ENCODE measurements at places on chromosomes 16 and 17.

DNA sequence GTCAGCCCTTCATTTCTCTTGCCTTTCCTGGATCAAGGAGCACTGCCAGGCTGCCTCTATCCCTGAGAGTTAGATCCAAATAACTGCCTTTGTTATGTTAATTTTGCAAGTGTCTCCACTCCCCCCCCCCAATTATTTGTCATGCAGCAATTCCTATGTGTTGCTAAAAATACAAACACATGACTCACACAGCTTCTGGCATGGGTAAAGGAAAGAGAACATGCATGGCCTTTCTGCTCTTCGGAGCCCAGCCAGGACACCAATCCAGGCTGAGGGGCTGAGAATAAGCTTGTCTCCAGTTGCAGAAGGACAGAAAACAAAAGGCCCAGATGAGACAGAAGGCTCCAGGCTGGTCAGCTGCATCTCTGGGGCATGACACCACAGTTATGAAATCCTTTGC, 148.0 kb upstream of the TNRC6C start:
- no peak for DNase-seq

DNA sequence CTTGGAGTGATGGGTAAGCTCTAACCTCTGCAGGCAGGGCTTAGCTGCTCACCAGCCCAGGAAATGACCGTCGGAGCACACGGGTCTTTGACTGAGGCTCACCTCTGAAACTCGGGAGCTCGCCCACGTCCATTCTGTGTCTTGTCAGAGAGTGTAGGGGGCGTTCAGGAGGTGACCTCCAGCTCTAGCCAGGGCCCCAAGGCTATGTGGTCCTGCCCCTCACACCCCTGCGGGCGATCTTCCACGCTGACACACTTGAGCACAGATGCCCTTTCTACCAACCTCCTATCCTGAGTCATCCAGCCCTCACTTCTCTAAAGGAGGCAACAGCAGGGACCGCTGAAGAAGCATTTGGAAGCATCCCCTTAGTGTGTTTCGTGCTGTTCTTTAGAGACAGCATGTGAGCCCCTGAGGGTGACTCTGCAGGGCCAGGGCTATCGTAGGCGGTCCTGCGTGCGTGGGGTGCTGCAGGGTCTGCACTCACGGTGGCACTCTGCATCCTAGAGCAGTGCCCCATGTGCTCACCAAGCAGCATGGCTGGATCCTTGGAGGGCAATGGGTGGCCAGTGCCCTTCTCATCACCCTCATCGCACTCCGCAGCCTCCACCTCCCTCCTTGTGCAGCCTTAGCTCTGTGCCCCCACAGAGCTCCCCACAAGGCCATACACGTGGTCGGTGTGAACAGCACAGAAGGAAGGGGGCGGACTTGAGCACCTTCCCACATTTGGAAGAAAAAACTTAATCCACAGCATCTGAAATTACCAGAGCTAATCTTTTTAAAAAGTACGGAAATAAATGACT, 33.8 kb downstream of the SLC47A1 start:
- no peak for DNase-seq

DNA sequence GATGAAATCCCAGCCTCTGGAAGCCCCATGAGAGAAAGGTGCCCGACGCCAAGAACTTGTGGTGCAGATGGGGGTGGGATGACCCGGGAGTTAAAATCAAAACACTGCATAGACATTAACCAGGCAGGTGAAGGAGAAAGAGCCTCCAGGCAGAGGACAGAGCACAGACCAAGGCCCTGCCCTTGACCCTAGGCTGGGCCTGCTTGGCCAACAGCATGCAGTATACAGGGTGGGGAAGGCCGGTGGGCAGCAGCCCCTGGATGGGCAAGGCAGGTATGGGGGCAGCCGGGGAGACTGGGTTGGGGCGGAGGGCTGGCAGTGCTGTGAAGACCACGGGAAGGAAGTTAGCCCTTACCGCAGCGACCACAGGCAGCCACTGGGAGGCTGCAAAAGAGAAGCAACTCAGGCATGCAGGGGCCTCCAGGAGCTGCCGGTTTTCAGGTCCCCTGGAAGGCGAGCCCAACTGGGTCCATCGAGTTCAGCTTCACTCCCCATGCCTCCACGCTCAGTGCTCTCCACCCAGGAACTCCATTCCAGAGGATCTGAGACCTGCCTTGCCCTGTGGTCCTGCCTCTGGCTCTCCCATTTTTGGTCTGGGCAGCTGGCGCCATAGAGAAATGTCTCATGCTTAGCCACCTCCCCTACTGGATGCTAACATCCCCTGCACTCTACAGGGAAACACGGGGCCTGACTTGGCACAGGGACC, 81.2 kb downstream of the C16orf95 start:
- DNase-seq: no peak

- DNase-seq: peak; percentile 92
Observed at GRCh38 chr16:70289229-70290094, at the start of gene AARS1. AARS1 (minus strand) TSS chr16:70289506; CDS start chr16:70282763, 6,743 bp downstream.

- no peak for DNase-seq
Observed at GRCh38 chr16:56630134-56630533, 2.3 kb upstream of the MT1M start.

DNA sequence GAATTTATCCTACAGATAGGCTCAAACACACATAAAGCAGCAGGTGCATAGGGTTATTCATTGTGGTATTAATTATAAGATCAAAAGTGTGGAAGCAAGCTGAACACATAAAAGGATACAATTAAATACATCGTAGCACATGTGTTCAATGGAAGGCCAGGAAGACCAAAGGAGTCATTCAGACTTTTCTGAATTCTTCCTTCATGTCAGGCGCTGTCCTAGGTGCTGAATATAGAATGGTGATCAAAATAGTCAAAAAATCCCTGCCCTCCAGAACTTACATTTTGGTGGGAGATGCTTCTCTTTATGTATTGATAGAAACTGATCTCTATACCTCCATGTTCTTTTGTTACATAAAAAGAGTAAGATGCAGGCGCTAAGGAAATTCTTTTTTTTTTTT, 439.0 kb upstream of the ASIC2 start:
- no peak for DNase-seq

GRCh38 chr17:68289473-68289872, 1.5 kb downstream of the SLC16A6 start:
- no peak for DNase-seq

GRCh38 chr17:50037321-50038107, 18.4 kb upstream of the ITGA3 start:
- DNase-seq: no peak

- no peak for DNase-seq
Observed at GRCh38 chr16:89341697-89342694, 124.5 kb downstream of the ZNF778 start.

DNA sequence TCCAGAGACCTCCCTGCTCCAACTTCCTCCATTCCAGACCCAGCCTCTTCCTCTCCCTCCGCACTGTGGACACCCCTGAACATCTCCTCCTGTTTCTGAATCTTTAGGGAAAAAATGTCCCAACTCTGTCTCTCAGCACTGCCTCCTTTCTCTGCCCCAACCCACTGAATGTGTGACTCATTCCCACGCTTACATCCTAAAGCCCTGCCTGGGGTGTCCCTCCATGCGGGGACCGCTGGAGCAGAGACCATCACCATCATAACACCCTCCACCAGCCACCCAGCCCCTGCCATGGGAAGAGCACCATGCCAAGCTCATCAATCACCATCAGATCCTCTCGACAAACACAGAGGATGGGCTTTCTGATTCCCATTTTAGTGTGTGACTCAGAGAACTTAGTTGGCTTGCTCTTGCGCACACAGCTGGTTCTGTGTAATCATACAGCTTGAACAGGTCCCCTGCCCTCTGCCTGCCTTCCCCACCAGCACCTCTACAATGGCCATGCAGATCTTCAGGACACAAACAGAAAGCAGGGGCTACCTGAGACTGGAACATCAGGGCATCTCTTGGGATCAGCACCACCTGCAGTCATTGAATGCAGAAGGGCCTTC, 10.7 kb downstream of the RPRML start:
- DNase-seq: no peak

GRCh38 chr17:41792845-41793783, 6.6 kb upstream of the JUP start:
- DNase-seq: no peak

DNA sequence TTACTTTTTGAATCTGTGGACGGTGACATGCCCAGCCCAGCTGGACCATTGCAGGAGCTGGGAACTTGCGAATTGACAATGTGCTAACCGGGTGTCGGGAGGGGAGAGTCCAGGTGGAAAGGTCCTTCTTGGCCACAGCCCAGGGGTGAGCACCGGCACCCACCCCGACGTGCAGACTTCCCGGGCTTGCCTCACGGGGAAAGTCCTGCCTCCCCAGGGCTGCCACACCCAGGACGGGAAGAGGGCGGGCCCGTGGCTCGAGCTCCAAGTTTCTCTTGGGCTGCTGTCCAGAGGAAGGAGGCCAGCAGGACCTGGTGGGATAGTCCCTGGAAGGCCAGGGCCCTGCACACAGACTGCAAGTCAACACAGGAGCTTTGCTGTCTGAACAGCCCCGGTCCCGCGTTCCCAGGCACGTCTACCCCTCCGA, 17.7 kb downstream of the CARD14 start:
- no peak for DNase-seq

Measured in Panc1 (cell line).